ENCODE measurements at places on chromosomes 11 and 22. TPM values are rescaled to one million over a fixed set of nuclear protein-coding genes. Genes with fewer than 3 reads are reported as not detected.

JOSD1 gene
- 61.6 TPM for total RNA-seq

CRYBA4 gene
- total RNA-seq = not detected

DNA sequence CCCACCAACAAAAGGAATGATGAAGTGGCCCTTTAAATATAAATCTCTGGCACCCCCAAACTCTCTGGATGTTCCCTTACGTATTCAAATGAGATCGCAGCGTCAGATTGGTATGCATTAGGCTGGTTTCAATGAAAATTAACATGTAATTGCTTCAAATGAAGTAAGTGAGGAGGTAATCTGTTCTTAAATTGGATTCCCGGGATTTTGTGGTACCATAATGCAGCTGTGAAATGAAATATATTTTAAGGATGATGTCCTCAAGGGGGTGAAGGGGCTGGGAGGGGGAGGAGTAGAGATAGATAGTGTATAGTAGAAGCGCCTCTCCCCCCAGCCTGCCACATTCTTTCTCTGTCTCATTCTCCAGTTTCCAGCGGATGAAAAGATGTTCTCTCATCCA, 748.2 kb downstream of the NTM start:
- no peaks in the 10 kb centered on the region for H3K27me3 ChIP-seq
- H3K36me3 ChIP-seq = no peaks in the 10 kb centered on the region
- H3K27ac ChIP-seq = no peak overlapping the region
- DNase-seq = no peak

DNA sequence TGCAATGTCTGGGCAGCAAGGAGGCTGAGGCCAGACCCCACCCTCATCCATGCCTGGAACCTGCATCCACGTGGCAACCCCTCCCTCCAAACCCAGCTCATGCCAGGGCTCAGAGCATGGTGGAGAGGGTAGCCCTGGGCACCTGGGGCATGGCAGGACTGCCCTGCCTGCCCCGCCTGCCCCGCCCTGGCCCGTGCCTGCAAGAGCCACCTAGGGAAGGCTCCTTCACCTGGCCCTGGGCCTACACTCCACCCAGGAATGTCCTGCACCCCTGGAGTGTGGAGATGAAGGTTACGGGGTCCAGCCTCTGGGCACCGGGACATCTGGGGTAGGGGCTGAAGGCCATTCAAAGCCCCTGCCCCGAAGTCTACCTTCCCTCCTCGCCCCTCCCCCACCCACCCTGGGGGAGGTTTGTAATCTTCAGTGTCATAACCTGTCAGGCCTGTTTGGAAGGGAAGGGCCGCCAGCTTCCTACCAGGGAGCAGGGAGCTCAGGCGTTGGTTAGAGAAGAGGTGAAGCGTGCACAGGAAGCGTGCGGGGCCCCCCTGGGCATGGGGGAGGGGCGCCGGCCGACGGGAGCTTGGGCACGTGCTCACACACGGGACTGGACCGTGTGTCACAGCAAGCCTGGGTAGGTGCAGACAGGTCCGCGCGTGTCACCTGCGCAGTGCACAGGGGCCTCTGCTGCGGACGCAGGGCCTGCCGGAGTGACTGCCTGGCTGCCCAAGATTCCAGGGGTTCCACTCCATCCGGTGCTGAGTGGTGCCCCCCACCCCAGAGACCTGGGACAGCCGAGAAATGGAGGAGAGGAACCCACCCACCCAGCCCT, 30.7 kb upstream of the TH start:
- no peak overlapping the region for H3K4me3 ChIP-seq
- DNase-seq = no peak
- no peaks in the 10 kb centered on the region for H3K36me3 ChIP-seq

GRCh38 chr11:1338201-1339065, 29.0 kb upstream of the TOLLIP start:
- peak overlapping the region; percentile 61 for H3K27ac ChIP-seq
- no peaks in the 10 kb centered on the region for H3K36me3 ChIP-seq
- H3K4me3 ChIP-seq = peak overlapping the region; percentile 25
- DNase-seq = no peak
- H3K27me3 ChIP-seq = peaks cover 10% of the 10 kb centered on the region

DNA sequence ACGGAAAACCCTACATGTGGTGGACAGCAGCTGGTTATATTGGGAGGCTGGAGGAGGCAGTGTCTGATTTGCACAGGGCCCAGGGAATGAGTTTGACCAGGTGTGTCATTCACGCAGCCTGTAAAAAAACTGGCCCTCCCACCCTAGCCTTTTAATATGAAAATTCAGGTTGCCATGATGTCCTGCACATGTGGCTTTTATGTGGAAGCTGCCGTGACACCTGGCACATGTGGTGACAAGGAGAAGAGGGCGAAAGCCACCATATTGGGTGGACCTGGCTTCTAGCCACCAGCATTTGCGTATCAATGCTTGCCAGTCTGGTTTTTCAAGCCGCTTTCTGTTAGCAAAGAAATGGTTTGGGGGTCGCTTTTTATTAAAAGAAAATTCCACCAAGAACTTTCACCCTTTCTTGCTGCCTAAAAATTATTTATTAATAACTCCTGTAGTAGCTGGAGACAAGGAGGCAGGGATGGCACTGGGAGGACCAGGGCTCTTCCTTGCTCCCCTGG, 43.4 kb downstream of the ZNF280B start:
- no peak overlapping the region for H3K4me3 ChIP-seq
- no peaks in the 10 kb centered on the region for H3K36me3 ChIP-seq
- H3K27me3 ChIP-seq = peaks cover 31% of the 10 kb centered on the region

DNA sequence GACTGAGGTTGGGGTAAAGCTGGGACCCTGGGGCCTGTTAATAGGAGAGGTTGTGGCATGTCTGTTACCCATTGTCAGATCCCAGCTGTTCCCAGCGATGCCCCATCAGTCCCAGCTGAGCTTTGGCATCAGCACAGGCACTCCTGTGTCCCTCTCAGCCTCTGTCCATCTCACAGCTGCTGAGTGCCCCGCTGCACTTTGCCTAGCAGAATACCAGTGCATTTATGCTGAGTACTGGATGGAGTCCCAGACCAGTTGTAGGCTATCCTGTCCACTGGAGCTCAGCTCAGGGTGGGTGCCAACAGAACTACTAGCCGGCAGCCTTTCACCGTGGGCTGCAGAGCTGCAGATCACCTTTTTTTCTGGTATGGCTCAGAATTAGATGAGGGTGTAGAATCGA, 9.9 kb downstream of the FXYD6 start:
- H3K27ac ChIP-seq = no peak overlapping the region
- peaks cover 31% of the 10 kb centered on the region for H3K27me3 ChIP-seq
- no peak overlapping the region for H3K4me3 ChIP-seq
- DNase-seq = no peak
- peaks cover 13% of the 10 kb centered on the region for H3K4me1 ChIP-seq
- H3K36me3 ChIP-seq = no peaks in the 10 kb centered on the region

NRXN2 gene
- not detected for total RNA-seq

OR5D18 gene
- total RNA-seq = not detected

EFCAB6 gene
- total RNA-seq = 0.37 TPM

DNA sequence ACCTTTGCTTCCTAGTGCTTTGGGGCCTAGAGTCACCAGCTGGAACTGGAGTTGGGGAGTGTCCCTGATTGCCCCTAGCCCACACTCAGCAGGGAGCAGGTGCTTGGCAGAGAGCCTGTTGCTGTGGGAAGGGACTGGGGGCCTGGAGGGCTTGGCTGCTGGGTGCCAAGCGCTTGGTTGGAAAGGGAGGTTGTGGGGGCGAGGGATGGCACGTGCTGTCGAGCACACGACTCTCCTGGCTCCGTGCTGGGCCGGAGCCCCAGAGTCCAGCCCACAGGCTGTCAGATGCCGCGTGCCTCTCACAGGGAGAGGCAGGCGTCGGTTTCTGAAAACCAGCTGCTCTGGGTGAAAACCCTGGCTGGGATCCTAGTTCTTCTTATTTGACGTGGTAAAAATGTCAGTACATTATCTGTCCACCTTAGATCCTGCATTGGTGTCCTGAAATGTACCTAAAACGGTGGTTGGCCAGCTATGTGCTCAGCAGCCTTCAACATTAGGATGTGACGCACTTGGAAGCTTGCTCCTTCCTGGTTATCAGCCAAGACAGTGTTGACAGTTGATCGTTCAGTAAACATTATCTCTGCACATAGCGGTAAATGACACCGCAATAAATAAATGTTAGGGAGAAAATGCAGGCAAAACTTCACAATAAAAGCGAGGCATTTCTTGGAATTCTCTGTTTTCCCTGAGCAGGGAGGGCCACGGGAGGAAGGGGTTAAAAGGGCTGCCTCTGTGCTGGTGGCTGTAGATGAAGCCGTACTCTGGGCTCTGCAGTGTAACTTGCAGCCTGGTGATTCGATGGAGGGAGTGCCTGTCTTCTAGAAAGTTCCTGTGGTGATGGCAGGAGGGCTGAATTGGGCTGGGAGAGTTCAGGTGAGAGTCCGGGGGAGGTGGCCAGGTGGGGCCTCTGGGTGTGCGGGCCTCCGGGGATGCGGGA, 29.2 kb downstream of the GRAMD4 start:
- DNase-seq = no peak
- no peak overlapping the region for H3K27ac ChIP-seq
- H3K27me3 ChIP-seq = no peaks in the 10 kb centered on the region
- H3K36me3 ChIP-seq = peaks cover 7% of the 10 kb centered on the region
- no peak overlapping the region for H3K4me3 ChIP-seq
- H3K4me1 ChIP-seq = peaks cover 11% of the 10 kb centered on the region

DNA sequence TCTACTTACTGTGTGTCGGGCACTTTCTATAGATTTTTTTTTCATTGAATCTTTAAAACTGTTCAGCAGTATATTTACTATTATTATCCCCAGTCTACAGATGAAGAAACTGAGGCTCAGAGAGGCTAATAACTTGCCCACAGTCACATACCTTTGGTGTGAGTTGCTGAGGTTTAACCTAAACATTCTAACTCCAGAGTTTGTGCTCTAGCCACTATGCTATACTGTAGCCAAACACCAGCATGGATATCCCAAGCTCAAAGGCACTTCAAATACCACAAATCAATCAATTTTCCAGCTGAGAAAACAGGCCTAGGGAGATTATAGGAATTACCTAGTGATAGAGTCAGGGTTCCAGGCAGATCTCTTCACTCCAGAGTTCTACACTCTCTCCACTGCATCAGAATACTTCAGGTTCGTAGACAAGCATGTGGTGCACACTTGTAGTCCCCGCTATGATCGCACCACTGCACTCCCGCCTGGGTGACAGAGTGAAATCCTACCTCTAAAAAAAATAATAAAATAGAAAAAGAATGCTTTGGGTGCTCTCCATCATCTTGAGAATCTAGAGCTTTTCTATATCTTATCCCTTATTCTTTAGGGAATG, 20.4 kb upstream of the UPB1 start:
- peaks cover 2% of the 10 kb centered on the region for H3K27me3 ChIP-seq
- no peak for DNase-seq
- H3K4me3 ChIP-seq = no peak overlapping the region
- no peaks in the 10 kb centered on the region for H3K36me3 ChIP-seq
- no peaks in the 10 kb centered on the region for H3K4me1 ChIP-seq
- H3K27ac ChIP-seq = no peak overlapping the region

- no peak for DNase-seq
- H3K4me1 ChIP-seq = no peaks in the 10 kb centered on the region
- no peaks in the 10 kb centered on the region for H3K36me3 ChIP-seq
- no peak overlapping the region for H3K27ac ChIP-seq
Measured at GRCh38 chr11:129460714-129461113, 85.1 kb downstream of the BARX2 start.

DNA sequence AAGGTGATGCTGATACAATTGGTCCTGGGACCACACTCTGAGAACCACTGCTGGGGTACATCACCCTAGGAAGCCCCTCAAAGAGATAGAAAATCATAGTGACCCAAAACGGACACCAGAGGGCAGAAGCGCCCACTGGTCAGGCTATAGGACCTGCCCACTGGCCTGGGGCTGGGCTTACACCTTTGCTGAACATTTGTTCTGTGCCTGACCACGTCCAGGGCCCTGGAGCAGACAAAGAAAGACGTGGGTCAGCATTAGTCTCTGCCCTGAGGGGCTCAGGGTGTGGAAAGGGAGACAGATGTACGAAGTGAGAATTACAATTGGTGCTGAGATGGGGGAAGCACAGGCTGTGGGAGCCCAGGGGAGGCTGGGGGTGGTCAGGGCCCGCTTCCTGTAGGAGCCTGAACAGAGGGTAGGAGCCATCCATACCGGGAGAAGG, 14.4 kb upstream of the SERPINH1 start:
- H3K27ac ChIP-seq = peak overlapping the region; percentile 48
- peak; percentile 56 for DNase-seq

RBMXL2 gene
- not detected for total RNA-seq

DNA sequence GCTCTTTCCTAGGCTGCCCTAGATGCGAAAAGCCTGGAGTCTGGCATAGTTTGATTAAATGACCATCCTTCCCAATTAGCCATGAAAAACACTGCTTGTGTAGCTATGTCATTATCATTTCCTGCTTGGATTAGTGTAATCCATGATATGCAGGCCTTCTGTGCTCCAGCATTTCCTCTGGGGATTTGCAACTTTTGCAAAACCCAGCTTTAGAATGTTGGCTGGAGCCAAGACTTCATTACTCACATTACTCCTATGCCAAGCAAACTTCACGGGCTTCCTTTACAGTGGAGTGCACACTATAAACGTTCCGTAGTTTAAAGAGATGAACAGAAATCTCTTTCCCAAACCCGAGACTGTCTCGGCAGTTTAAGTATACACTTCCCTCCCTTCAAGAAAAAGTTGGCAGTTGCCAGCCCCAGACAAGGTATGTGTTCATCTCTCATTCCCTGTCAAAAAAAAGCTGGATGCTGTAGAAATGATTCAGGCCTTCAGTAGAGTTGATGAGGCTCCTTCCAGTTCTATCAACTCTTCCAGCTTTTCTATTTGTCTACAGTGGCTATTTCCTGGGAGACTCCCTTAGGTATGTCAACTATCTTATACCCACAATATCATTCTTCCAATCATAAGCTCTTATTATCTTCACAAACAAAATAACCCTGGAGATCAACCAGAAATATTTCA, 180.0 kb downstream of the MAML2 start:
- no peaks in the 10 kb centered on the region for H3K27me3 ChIP-seq
- H3K4me3 ChIP-seq = no peak overlapping the region

BRSK2 gene
- total RNA-seq = 0.37 TPM

DNA sequence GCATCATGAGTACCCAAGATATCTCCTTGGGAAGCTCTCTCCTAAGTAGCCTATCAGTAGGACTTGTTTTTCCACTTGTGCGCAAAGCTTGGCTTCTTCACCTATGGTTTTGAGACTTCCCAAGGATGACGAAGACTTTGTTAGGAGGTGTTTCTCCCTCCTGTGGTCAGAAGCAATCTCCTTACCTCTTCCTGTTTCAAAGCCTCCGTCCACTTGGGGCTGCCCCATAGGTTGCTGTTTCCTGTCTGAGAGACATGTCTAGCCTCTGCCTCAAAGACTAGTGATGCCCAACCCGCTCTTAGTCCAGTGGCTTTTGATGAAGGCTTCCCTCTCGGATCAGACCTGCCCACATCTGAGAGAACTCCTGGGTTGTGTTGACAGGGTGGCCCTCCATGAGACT, 92.9 kb downstream of the TRAF6 start:
- no peaks in the 10 kb centered on the region for H3K36me3 ChIP-seq
- H3K4me1 ChIP-seq = peaks cover 21% of the 10 kb centered on the region
- no peak overlapping the region for H3K27ac ChIP-seq
- DNase-seq = no peak

KRTAP5-7 gene
- total RNA-seq = not detected

GRCh38 chr11:120185706-120186455, 25.0 kb upstream of the OAF start:
- no peak overlapping the region for H3K27ac ChIP-seq
- DNase-seq = peak; percentile 12
- H3K4me1 ChIP-seq = no peaks in the 10 kb centered on the region
- H3K4me3 ChIP-seq = no peak overlapping the region

VWCE gene
- 2.4 TPM for total RNA-seq

- peaks cover 50% of the 10 kb centered on the region for H3K27me3 ChIP-seq
- H3K27ac ChIP-seq = no peak overlapping the region
- no peak for DNase-seq
- peaks cover 11% of the 10 kb centered on the region for H3K4me1 ChIP-seq
Measured at GRCh38 chr22:18028817-18029527, 4.6 kb upstream of the MICAL3 start.

HYOU1 gene
- 83.1 TPM for total RNA-seq

GRCh38 chr22:50561401-50562358, 1.0 kb downstream of the SYCE3 start:
- H3K27me3 ChIP-seq = peaks cover 17% of the 10 kb centered on the region
- H3K4me3 ChIP-seq = peak overlapping the region; percentile 66
